Suprapubic skin (tissue), 4 donors: ENCODE measurements at places on chromosomes 11 and 22. TPM values are rescaled to one million over a fixed set of nuclear protein-coding genes. Genes with fewer than 3 reads are reported as not detected.

DNA sequence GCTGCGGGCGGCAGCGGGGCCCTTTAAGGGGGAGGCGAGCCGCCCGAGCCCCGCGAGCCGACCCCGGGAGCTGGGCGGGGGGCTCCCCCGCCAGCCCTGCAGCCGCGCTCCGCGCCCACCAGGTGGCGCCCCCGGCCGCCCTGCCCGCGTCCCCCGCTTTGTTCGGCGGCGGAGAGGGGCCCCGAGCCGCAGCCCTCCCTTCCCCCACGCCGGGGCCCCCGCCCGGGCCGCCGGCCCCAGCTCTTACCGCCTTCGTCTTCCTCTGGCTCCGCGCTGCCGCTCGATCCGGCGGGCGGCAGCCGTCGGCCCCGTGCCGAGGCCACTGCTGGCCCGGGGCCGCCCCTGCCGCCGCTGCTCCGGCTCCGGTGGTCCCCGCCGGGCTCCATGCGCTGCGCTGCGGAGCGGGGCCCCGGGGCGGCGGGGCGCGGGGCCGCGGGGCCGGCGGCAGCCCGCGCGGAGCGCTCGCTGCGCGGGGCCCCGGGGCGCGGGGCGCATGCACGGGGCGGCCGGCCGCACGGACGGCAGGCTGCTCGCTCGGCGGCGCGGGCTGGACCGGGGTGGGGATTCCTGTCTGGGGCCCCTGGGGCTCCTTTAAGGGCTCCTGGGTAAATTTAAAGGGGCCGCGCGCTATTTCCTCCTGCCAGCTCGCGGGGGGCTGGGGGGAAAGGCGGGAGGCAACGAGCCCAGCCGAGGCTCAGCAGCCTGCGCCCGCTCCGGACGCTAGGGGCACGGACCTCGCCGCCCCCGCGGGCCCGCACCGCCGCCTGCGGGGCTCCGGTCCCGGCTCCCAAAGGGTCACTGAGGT lies at the start of gene ZFTA:
Gene ZFTA (minus strand): TSS at position 539 of the 805 bp plus-strand sequence. CDS start 153 bp downstream, at position 386.
- DNase-seq, result no peak

GRCh38 chr22:38270091-38270992 lies 2.5 kb downstream of the TMEM184B start:
- DNase-seq, result no peak

GRCh38 chr11:111173221-111173620 lies 72.3 kb upstream of the POU2AF2 start:
- no peak for DNase-seq

DNA sequence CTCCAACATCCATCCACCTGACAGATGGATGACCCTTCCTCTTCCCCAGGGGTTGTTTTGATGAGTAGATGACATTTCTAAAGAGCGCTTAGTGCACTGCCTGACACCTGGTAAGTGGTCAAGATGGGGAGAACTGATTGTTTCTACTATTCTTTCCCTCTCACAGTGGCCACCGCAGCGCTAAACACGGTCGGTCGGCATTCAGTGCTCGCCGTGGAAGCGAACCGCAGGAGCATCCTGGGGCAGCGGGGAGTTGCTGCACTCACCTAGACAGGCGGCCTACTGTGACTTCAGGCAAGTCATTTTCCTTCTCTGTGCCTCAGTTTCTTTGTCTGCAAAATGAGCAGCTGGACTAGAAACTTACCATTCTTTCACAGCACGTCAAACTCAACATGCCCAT lies 5.0 kb upstream of the BEST1 start:
- no peak for DNase-seq

Gene MYO7A
- total RNA-seq, result 0.34 TPM

Gene COX8A
- 718 TPM for total RNA-seq

Gene MN1
- total RNA-seq, result 2.4 TPM
